ENCODE measurements at places on chromosomes 16 and 17. TPM values are rescaled to one million over a fixed set of nuclear protein-coding genes. Genes with fewer than 3 reads are reported as not detected.

DNA sequence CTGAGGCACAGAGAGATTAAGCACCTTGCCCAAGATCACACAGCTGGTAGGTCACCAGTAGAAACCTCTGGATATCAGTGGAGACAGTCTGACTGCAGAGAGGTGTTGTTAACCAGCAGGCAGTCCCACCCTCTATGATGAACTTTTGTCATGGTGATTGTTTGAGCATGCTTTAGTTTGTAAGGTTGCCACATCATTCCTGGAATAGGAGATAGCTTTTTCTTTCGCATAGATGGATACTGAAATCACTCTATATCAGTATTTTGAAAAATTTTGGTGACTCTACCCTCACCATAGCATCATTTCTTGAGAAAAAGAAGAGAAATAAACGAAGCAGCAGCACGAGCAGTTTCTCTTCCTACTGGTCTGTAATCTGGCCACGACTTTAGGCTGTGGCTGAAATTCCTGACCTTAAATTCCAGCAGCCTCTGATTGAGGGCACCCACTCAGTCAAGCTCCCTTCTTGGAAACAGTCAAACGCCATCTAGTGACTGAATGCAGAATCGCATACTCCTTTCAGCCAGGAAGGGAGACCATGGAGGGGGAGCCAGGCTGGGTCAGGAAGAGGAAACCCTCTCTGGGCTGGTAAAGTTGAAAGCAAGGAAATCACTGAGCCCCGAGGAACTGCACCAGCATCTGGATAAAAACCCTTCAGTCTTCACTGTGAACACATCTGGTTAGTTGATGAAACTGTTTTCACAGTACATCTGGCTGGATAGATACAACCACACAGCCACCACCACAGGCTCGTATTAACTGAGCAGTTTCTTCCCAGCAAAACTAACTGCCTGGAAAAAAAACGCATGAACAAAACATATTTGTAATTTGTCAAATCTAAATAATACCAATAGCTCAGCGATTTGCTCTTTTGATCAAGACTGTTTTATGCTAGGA lies 108.5 kb upstream of the XYLT1 start:
- DNase-seq = peak; percentile 29

GRCh38 chr17:77354670-77355455 lies 214.1 kb downstream of the SEC14L1 start:
- no peak for DNase-seq

GRCh38 chr16:11797957-11798299 lies 870 bp upstream of the ZC3H7A start:
- no peak for DNase-seq

The SDK2 gene
- 6.0 TPM for total RNA-seq

The CEP131 gene
- total RNA-seq = 5.8 TPM

DNA sequence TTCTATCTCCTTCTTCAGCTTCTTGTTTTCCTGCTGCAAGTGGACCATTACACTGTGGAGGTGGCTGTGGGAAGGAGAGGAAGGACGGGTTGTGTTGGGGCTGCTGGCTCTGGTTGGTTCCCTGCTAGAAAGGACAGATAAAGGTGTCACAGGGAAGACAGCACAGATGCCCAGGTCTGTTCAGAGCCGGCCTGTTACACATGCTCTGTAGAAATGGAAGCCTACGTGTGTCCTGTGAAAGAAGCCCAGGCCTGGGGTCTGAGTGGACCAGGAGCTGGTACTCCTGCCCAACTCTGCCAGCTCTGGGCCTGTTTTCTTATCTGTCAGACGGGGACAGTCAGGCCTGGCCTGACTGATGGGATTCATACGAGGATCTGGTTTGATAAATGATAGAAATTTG lies 26.4 kb downstream of the DHX38 start:
- DNase-seq = no peak

DNA sequence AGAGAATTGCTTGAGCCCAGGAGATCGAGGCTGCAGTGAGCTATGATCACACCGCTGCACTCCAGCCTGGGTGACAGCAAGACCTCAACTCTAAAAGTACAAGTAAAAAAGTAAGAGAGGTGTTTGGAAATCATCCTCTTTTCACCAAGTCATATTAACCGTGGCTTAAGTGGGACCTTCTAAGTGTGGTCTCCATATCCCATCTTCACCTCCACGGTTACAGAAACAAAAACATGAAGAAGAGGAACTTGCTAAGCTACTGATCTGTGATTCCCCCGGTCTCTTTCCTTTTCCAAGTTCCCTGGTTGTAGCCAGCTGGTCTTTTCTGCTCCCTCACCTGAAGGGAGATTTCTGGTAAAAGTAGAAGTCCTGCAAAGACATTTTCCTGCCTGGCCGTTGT lies 389.4 kb downstream of the CPPED1 start:
- DNase-seq = no peak

The NEURL4 gene
- 45.3 TPM for total RNA-seq

DNA sequence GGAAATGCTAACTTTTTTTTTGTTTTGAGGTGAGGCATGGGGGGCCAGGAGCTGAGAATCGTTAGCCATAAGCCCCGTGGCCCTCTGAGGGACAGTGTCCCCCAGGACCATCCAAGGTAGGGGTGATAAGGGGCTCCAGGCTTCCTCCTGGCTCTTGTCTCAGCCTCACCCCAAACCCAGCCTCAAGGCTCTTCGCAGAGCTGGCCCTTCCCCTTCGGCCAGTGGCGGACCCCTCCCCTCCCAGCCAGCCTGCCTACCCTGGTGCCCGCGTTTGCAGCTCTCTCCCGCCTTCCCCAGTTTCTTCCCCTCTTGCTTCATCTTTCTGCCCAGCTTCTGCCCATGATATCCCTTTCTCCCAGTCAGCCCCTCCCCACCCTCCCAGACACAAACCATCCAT lies 22.7 kb upstream of the ATP2A3 start:
- no peak for DNase-seq

DNA sequence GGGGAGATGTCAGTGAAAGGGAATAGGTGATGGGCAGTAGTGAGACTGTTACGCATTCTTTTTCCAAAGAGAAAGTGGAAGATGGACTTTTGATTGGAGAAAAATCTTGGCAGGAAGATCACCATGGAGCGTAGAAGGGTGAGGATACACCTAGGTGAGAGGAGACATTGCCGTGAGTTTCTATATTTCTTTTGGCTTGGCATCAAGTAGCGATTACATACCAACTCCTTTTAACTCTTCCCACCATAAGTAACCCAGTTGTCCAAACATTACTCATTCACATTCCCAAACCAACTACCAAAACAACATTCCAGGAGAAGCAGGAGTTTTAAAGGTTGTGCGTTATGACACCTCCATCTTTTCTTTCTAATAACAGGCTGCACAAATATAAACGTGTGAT lies 10.7 kb upstream of the KRT28 start:
- DNase-seq = no peak

DNA sequence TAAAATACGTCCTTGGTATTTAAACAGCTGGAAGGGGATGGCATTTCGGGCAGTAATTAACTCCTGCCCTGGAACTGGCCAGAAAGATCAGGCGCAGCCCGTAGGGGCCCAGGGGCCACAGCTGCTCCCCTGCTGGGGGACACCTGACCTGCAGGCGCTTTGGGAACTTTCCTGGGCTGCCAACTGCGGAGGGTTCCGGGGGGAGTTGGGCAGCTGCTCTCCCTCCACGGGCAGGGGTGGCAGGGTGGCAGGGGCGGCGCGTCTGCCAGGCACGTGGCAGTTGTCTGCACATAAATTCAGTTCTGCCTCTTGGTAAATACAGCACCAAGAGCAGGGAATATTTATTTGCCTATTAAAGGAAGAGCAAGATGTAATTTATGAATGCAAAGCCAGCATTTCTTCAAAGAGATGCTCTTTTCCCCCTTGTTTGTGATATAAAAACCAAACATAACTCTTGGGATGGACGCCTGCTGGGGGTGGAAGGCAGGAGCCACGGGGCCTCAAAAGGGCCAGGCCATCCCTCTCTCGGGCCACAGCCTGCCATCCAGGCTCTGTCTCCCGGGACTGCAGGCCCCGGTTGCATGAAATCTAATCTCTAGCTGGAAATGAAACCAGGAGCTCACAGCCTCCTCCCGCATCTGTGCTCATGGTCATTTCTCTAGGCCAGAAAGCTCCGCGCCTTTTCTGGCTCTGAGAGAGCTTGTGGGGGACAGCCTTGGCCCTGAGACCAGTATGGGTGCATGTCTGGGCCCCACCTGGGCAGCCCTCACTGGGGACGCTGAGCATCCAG lies 29.9 kb upstream of the CHMP6 start:
- no peak for DNase-seq

The HBQ1 gene
- total RNA-seq = not detected

Measured in thoracic aorta (tissue), 2 donors.